ENCODE measurements at places on chromosomes 2 and 18.

- DNase-seq: no peak
These were observed 81.8 kb downstream of the TNS1 start for GRCh38 chr2:217920879-217921603.

- no peak for DNase-seq
These were observed 224.0 kb upstream of the SIX2 start for GRCh38 chr2:45233301-45233700.

DNA sequence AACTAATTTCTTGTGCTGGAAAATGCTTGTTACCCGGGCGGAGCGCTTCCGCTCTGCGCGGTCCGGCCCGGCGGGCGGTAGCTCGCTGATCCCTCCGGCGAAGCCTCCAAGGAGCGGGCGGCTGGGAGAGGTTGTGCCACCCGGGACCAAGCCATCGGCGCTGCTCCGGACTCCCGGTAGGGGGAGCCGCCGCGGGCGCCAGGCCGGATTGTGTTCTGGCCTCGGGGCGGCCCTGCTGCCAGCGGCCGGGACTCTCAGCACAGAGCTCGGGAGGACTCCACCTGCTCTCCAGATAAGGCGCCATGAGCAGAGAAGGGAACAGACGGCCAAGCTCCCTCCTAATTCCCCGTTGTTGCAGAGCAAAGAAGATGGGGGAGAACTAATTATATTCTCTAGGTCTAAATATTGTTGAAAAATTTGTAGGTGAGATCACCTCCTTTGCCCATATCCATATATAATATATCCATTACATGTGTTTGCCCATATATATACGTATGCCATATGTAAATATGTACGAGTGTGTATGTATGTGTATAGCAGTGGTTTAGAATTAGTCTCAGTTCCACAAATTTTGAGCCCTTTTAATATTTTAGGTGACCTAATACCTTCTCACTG, 13.8 kb upstream of the SATB2 start:
- peak; percentile 44 for DNase-seq

DNA sequence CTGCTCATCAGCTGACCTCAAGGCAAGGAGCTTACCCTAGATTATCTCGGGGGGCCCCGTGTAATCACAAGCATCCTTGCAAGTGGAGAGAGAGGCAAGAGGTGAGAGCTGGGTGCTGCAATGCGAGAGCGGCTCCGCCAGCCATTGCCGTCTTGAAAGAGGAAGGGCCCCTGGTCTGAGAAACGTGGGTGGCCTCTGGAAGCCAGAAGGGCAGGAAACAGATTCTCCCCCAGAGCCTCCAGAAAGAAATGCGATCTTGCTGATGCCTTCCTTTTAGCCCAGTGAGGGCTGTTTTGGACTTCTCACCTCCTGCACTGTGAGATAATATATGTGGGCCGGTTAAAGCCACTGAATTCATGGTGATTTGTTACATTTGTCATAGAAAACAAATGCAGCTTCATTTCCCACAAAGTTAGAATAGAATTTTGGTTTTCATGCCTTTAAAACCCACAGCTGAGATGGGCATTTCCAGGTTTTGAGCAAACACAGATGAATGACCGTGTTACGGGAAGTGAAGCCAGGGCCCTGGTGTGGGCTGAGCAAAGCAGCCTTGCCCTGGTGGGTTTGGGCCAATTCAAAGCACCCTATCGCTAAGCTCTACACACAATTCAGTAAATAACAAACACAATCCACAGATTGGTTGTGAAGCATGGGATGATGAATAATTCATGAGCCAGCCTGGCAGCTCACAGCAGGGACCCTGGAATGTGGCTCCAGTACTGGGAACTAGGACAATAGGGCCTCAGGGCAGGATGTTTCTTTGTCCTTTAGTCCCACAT, 319.9 kb upstream of the HS6ST1 start:
- no peak for DNase-seq

GRCh38 chr18:13452871-13453680, 234.5 kb downstream of the LDLRAD4 start:
- no peak for DNase-seq

DNA sequence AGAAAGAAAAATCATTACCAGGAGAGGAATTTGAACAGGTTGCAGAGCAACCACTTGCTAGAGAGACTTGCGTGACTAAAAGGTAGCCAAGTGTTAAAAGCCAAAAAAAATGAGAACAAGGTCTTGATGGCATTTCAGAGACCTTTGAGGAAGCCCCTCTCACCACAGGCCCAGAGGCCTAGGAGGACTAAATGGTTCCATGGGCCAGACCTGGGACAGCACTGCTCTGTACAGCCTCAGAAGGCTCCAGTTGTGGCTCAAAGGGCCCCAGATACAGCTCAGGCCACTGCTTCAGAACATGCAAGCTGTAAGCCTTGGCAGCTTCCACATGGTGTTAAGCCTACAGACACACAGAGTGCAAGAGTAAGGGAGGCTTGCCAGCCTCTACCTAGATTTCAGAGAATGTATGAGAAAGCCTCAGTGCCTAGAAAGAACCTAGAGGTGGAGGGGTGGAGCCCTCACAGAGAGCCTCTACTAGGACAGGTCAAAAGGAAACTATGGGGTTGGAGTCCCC, 15.3 kb downstream of the CNDP1 start:
- DNase-seq: no peak

All from GM20000 (cell line).